ENCODE measurements at places on chromosomes 12 and 14.
A peak's percentile ranks its signal among the peaks of the same experiment; 100 is the strongest.

- no peak for DNase-seq
Observed at GRCh38 chr14:44791730-44792129, 170.0 kb downstream of the KLHL28 start.

DNA sequence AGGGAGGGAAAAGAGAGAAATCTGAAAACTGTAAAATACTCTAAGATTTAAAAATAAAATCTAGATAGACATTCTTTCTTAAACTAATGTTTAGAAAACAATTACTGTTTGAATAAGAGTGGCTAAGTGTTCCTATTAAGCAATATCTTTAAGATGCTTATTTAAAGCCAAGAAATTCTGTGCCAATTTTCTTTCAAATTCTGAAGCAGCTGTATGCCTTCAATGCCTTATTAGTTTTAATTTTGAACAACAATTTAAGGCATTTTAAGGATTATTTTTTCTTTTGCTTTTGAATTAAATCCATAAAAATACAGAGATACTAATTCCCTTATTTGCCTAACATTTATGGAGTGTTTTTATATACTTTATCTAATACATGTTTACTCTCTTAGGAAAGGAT lies 50.3 kb upstream of the KITLG start:
- DNase-seq: no peak

DNA sequence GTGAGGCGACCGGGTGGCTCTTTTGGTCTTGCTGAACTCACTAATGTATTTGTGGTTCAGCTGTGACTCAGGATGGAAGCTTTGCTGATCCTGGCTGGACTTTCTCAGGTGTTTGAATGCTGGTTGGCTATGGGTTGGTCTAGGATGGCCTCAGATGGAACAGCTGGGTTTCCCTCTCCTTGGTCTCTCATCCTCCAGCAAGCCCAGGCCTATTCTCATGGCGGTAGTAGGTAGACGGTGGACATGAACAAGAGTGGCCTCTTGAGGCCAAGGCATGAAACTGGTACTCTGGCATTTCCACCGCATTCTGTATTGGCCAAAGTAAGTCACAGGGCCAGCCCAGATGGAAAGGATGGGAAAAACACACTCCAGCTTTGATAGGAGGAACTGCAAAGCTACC lies 11.8 kb upstream of the POLR3B start:
- peak; percentile 65 for DNase-seq

DNA sequence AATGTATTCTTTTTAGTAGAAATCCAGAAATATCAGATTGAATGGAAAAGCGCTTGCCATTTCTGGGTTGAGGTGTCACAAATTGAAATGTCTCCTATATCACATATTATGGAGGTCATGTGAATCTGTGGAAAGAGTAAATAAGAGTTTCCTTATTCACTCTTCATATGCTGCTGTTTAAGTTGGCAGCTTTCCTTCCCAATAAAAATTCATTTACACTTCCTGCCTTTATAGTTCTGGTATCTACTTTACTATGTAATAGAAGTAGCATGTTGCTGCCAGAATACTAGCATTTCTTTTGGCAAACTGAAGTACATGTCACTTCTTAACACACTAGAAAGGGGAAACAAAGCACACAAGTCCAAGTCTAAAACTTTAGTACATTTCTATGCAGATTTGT lies 60.8 kb downstream of the SDR9C7 start:
- no peak for DNase-seq

GRCh38 chr14:89466484-89466883 lies 49.5 kb upstream of the FOXN3 start:
- no peak for DNase-seq

Data from RPMI7951 (cell line).